ENCODE measurements at places on chromosomes 6 and 20.
A peak's percentile ranks its signal among the peaks of the same experiment; 100 is the strongest.

- no peak for DNase-seq
These were observed 22.6 kb downstream of the IYD start for GRCh38 chr6:150391414-150391813.

DNA sequence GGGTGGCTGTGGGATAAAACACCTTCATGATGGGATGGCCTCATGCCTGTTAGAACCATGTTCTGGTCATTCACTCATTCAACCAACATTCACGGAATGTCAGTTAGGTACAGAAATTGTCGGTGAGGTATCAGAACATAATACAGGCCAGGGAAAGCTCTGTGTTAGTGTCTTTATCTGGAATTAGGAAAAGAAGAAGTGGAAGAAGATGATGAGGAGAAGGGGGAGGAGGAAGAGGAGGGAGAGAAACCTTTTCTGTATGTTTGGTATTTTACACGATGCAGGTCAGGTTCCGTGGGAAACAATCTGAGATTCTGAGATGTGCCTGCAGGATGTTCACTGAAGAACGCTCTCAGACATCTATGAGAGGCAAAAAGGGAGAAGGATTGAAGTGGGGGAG lies 5.6 kb downstream of the ADTRP start:
- DNase-seq, result no peak

GRCh38 chr20:44056010-44056698 lies 130.8 kb downstream of the JPH2 start:
- DNase-seq, result peak; percentile 58

DNA sequence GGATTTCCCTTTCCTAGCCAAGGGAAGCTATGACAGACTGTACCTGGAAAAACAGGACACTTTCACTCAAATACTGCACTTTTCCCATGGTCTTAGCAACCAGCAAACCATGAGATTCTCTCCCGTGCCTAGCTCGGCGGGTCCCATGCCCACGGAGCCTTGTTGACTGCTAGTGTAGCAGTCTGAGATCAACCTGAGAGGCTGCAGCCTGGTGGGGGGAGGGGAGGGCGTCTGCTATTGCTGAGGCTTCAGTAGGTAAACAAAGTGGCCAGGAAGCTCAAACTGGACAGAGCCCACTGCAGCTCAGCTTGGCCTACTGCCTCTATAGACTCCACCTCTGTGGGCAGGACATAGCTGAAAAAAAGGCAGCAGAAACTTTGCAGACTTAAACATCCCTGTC lies 61.8 kb downstream of the EPM2A start:
- no peak for DNase-seq

- peak; percentile 47 for DNase-seq
These were observed 2.1 kb downstream of the RAET1E start for GRCh38 chr6:149895833-149896271.

DNA sequence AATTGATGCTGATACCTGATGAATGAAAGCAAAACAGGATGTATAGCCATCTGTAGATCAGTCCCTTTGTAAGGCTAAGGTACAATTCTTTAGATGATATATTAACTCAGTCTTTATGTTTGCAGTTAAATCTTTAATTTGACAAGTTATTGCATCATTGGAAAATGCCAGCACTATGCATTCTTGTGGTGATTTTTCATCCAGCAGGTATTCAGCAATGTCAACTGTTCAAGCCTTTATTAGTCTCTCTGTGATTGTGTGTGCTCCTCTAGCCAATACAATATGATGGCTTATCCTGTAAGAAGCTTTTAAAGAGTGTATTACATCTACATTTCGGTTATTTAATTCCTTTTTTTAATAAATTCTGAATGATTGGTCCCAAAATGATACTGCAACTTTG lies 34.3 kb downstream of the HLA-DMB start:
- DNase-seq, result no peak

- no peak for DNase-seq
These were observed 66.1 kb downstream of the SYNJ2 start for GRCh38 chr6:158047563-158048323.

- DNase-seq, result no peak
These were observed 164.0 kb downstream of the PDE7B start for GRCh38 chr6:136015531-136015930.

- DNase-seq, result no peak
These were observed 128.8 kb downstream of the PHF3 start for GRCh38 chr6:63764318-63764916.

GRCh38 chr6:90199900-90200299 lies 96.7 kb downstream of the BACH2 start:
- no peak for DNase-seq

GRCh38 chr6:16766836-16767745 lies 5.8 kb upstream of the ATXN1 start:
- no peak for DNase-seq

GRCh38 chr6:104173668-104174067 lies 686.1 kb downstream of the HACE1 start:
- DNase-seq, result no peak

DNA sequence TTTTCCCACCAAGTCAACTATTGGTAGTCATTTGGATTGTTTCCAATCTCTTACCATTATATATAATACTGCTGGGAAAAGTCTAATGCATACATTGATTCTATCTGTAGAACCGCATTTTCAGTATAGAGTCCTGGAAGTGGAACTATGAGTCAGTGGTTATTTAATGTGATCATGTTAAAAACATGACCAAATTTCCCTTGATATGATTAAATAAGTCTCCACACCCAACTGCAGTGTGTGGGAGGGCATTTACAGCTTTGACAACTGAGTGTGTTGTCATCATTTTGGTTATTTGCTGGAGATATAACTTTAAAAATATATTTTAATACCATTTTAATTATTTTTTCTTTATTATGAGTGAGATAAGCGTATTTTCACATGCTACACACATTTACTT lies 1027.6 kb downstream of the EYS start:
- no peak for DNase-seq

- no peak for DNase-seq
These were observed 13.0 kb downstream of the SLC35F1 start for GRCh38 chr6:117919775-117920729.

DNA sequence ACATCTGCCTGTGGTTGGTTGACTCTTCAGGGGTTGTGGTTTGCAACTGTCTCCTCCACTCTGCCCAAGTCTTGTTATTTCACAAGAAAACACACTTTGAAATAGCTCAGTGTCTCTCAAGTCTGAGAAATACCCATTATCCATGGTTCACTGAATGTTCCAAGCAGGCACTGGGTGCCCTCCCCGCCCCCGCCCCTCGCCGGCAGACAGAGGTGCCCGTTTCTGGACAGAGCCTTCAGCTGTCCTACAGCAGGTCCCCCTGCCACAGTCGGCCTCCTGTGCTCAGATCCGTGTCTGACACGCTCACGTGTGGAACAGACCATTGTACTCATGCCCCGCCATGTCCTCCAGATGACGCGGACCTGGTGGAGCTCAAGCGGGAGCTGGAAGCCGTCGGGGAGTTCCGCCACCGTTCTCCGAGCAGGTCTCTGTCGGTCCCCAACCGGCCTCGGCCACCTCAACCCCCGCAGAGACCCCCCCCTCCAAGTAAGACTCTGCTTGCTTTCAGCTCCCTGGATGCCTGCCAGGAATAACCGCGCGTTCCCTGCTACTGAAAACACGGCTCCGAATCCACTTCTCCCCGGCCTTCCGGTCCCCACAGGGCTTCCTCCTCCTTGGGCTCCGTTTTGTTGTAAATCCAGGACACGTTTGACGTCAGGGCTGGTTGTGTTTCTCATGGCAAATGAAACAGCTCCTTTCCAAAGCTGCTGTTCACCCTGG lies 81.4 kb downstream of the SERAC1 start:
- DNase-seq, result no peak

- no peak for DNase-seq
These were observed 33.5 kb downstream of the CARMIL1 start for GRCh38 chr6:25312703-25313102.

GRCh38 chr6:157967486-157967885 lies 14.2 kb upstream of the SYNJ2 start:
- no peak for DNase-seq

- no peak for DNase-seq
These were observed 327.2 kb downstream of the HTR1B start for GRCh38 chr6:77136086-77136485.

Data from stimulated activated effector memory CD8-positive, alpha-beta T cell treated with anti-CD3 and anti-CD28 coated beads, Interleukin-12 subunit alpha, Interleukin-12 subunit beta, amount 100 ng/mL, for 72 hours (primary cell).